ENCODE measurements at places on chromosomes 16 and 17.
A peak's percentile ranks its signal among the peaks of the same experiment; 100 is the strongest.

DNA sequence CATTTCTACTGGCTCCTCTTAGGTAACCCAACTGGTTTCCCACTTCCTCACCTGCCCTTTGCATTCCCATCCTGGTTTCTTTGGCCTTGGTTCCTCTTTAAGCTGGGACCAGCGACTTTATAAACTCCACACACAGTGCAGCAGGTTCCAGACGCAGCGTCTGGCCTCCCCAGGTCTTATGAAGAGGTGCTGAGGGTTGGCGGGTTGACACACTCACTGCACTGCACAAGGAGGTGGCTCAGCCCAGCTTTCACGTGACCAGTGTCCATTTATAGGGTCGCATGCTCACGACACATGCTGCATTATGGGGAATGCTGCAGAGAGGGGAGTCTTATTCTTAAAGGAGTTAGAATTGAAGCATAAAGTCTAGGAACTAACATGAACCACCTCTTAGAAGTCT is 70.8 kb downstream of the ZFHX3 start:
- no peak for DNase-seq

- no peak for DNase-seq
These were observed 68.1 kb downstream of the MRM3 start for GRCh38 chr17:850086-850850.

GRCh38 chr17:71380936-71381335 is 739.9 kb upstream of the SOX9 start:
- DNase-seq: no peak

DNA sequence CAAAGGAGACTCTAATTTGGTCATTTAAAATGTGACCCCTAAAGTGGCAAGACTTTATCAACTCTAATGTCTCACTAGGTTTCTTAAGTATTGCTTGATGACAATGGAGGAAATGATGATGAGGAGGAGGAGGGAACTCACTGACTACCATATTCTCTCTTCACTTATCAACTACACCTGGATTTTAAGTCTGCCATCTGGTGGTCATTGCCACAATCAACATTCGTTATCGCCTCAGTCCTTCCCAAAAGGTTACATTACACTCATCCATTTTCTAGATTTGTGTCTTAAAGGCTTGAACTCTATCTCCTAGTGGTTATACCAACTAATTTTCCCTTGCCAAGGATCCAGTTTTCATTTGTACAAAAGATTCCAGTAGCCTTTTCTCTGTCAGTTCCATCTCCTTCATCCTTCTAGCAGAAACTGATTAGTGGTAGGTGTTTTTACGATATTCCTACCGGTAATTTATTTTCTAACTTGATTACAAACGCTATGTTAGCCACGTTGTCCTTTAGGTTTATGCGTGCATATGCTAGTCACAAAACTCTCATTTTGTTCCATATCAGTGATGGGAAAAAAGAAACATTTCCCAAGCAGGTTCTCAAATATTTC is 114.6 kb upstream of the NOG start:
- DNase-seq: no peak

GRCh38 chr17:56754523-56755208 is 79.1 kb downstream of the C17orf67 start:
- no peak for DNase-seq

GRCh38 chr17:4833178-4833940 is at the start of gene MINK1:
Gene MINK1 (plus strand): TSS chr17:4833340. CDS start chr17:4833584, 244 bp downstream.
- DNase-seq: peak; percentile 92

DNA sequence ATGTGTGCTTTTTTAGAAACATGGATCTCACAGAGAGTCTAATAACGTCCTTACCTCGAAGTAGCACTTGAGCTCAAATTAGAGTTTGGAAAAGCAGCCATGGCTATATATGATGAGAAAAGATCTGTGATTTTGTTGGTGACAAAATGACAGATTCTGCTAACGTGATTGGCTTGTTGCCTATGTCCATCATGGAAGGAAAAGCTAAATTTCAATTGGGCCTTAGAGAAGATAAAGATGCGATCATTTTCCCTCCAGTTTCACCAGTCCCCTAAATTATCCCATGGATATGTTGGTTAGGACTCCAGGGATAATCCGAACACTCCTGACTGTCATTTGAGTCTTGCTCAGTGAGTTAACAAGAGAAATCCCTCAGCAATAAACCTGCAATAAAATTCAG is 175.8 kb downstream of the C16orf95 start:
- DNase-seq: no peak

DNA sequence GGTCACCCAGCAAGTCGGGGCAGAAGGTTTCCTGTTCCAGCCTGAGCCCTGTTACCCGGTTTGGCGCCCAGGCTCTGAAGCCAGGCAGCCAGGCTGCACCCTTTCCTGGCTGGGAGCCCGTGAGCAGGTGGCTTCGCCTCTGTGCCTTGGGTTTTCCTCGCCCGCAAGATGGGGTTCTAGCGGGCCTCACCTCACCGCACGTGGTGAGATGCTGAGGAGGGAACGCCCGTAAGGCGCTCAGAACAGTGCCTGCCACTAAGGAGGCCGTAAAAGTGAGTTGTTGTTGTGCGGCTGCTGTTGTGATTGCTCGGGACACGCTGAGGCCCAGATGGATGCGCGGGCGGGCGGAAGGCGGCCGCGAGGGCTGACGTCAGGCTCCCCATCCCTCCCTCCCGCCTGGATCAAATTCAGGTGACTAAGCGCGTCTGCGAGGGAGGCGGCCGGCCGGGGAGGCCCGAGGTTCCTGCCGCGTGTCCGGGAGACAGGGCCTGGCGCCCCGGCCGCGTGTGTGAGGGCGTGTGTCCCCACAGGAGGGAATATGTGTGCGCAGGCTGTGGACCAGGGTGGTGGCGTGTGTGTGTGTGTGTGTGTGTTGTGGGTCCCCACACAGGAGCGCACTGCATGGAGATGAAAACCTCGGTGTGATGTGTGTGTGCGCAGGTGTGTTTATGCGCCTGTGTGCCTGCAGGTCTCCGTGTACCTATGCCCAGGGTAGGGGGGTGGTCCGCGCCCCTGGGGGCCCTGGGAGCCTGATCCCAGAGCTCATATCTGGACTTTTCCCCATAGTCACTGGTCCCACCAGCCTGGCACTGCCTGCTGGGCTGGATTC is 4.3 kb downstream of the CAMKK1 start:
- DNase-seq: no peak

DNA sequence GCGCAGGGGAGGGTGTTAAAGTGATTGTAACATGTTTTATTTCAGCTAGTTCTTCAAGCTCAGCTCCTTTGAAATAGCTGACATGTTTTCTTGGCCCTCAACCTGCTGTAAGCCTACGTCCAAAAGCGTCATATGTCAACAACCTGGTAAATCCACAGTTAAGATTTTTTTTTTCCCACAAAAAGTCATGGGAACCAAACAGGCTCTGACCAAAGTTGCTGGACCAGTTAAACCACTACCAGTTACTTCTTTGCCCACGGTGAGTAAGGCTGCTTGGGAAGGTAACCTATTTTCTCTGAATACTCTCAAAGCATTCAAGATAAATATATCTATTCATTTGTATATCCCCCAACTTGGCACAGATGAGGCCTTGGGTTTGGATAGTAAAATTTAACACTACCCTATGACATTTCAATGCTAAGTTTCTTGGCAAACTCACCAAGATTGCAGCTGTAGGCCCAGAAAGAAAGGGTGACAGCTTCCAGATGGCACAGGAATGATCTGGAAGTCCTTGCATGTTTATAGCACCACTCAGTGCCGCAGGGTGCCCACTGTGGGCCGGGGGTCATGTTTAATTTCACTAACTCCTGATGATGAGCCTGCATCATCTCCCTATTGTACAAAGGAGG is 166.2 kb downstream of the XYLT1 start:
- DNase-seq: no peak

DNA sequence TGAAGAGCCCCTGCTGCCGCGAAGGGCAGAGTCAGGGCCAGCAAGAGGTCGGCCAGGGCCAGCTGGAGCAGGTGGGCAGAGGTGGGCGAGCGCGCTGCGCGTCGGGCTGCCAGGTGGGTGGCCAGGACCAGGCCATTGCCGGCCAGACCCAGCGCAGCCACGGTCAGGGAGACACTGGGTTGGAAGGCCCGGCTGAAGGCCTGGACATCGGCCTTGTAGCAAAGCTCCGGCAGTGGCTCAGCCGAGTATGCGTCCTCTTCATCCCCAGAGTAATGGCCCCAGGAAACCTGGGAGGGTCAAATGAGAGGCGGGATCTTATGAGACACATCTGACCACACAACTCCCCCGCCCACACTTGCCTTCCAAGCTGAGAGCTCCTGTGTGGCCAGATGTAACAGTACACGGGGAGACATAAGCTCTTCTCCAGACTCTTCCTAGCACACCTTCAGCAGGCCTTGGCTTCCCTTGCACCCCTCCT is 1.3 kb downstream of the CCR10 start:
- DNase-seq: no peak

- DNase-seq: no peak
These were observed 2.9 kb upstream of the EPX start for GRCh38 chr17:58189436-58190146.

GRCh38 chr16:65069065-65069464 is 52.8 kb downstream of the CDH11 start:
- no peak for DNase-seq

DNA sequence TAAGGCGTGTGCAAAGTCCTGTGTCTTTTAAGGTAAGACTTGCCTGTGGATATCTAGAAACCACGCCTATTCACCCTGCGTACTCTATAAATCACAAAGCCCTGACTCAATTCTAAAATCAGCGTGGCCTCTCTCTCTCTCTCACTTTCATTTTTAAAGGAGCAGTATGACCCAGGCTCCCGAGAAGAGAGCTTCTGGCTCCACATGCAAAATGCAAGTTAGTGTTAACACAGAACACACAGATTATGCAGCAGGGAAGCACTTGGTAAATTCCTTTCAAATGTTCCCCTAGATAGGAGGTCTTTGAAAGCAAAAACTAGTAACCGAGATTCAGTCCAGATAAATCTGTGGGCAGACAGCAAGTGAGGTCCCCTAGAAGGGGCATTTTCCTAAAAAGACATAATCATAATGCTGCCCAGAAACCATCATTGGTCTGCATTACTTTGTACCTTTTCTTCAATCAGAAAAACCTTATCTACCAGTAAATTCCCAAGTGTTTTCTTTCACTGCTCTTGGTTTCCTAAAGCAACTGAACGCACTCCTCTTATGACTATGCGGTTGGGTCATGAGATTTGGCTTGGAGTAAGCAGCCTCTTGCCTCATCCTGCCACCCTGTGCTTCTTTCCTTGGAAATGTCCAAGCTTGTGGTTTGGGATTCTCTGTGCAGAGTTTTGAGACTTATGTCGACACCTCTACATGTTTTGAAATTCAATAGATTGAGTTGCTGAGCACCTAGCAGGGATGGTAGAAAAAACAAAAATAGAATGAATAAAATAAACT is 31.7 kb upstream of the KCNJ2 start:
- DNase-seq: no peak

DNA sequence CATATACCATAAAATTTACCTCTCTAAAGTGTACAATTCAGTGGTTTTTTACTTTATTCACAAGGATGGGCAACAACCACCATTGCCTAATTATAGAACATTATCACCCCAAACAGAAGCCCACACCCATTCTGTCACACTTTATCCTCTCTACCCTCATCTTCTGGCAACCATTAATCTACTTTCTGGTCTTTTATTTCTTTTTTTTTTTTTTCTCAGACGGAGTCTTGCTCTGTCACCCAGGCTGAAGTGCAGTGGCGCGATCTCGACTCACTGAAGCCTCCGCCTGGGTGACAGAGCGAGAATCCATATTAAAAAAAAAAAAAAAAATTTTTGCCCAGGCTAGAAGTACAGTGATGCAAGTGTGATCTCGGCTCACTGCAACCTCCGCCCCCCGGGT is 90.7 kb upstream of the CLEC18B start:
- no peak for DNase-seq

GRCh38 chr16:6684076-6684673 is 648.5 kb upstream of the RBFOX1 start:
- DNase-seq: no peak

DNA sequence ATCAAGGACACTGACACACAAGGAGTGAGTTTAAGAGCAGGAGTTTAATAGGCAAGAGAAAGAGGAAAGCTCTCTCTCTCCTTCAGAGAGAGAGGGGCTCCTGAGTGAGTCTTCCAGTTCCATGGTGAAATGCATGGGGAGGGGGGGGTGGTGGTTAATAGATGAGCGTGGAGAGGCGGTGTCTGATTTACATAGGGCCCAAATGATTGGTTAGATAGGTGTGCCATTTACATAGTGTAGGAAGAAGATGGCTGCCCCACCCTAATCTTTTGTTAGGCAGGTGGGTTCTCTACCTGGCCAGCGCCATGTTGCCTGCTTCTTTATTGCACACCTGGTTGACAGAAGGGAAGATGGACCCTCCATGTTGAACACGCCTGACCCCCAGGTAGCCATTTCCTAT is 250.0 kb upstream of the CACNG5 start:
- no peak for DNase-seq

- no peak for DNase-seq
These were observed 27.2 kb upstream of the SHISA9 start for GRCh38 chr16:12874186-12874585.

DNA sequence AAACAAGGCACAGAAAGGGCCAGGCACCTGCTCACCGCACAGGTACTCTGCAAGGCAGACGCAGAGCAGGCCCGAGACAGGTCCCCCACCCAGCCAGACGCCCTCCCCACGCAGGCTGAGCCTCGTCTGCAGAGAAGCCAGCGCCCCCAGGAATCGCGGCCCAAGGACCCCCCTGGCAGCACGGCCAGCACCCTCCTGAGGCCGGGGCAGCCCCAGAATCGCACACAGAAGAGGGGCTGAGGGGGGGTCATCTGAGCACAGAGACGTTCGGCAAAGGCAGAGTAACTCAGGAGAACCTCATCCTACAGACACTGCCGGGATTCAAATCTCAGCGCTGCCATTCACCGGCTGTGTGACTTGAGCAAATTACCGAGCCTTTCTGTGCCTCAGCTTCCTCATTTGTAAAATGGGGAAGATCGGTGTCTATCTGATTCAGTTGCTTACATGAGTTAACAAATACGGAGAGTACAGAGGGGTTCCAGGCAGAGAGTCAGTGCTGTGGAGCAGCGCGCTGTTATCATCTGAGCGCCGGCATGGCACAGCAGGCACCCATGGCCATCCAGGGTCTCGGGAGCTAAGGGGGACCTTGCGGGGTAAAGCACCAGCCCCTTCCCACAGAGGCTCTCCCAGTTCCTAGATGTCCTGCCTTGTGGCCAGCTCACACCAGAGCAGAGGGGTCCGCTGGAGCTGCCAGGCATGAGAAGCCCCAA is 10.4 kb downstream of the EMC6 start:
- DNase-seq: no peak

- DNase-seq: no peak
These were observed 2.3 kb downstream of the MRPL38 start for GRCh38 chr17:75902406-75902805.

DNA sequence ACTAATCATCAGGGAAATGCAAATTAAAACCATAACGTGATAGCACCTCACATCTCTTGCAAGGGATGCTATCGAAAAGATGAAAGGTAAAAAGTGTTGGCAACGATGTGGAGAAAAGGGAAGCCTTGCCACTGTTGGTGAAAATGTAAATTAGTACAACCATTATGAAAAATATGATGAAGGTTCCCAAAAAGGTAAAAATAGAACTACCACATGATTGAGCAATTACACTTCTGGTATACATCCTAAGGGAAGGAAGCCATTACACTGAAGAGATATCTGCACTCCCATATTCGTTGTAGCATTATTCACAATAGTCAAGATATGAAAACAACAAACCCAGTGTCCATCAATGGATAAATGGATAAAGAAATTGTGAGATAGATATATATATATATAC is 21.5 kb downstream of the ABCA10 start:
- no peak for DNase-seq

Data from NCI-H1105 treated with DMSO at 0.1 percent for 48 hours (cell line).